NCI-H2171 (cell line): ENCODE measurements at places on chromosomes 6 and 20.
A peak's percentile ranks its signal among the peaks of the same experiment; 100 is the strongest.

DNA sequence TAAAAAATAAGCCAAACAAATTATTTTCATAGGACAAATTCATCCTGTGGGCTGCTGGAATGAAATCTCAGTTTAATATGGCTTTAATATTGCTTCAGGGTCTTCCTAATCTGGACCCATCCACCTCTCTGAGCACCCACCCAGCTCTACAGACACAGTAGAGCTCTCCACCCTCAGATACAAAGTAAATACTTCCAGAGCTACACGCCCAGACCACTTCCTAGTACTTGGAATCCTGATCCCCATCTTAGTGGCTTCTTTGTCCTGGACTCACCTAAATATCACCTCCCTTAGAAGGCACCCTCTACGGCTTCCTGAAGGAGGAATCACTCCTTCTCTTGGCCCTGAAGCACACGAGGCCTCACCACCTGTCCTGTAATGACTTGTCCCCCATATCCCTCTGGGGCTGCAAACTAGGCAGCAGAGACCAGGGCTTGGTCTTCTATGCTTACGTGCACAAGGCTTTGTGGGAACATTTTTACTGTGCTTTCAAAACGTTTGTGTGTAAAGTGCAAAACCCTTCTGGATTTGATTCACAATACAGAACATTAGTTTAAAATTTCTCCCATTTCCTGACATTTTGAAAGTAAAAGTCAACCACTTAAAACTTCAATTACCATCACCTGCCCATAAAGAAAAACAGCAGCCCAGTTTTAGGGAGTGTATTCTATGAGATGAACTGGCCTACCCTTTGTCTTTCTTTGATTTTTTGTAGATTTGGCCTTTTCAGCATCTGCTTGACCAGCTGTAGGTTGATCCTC, 2.4 kb downstream of the CTCFL start:
- DNase-seq: no peak

DNA sequence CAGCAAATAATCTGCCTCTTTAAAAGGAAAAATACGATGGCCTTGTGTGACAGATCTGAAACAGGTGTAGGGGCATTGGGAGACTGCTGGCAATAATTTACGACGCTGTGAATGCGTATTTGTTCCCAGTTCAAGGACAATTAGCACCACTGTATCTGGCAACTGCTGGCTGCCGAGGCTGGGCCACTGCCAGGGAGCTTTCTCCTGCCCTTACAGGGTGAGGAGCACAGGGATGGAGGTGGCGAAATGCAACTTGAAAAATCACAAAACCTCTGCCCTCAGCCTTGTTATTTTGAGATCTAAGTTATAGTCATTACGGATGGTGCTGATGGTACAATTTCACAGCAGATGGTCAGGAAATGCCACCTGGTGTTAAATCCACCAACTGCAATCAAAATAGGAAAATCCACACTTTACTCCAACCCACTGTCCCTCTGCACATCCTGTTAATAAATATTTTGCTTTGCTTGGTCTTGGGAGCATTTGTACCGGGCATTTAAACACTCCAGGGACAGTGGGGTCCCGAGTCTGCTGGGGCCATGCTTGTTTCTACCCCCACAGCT, 6.4 kb downstream of the MYLK4 start:
- peak; percentile 19 for DNase-seq

GRCh38 chr6:138543657-138544056, 44.4 kb upstream of the NHSL1 start:
- no peak for DNase-seq

- DNase-seq: no peak
These were observed 13.2 kb upstream of the PANK2 start for GRCh38 chr20:3876000-3876399.

- no peak for DNase-seq
These were observed 23.7 kb downstream of the STX11 start for GRCh38 chr6:144174006-144174405.

- DNase-seq: no peak
These were observed 111.2 kb downstream of the TAF4 start for GRCh38 chr20:61954276-61955021.

DNA sequence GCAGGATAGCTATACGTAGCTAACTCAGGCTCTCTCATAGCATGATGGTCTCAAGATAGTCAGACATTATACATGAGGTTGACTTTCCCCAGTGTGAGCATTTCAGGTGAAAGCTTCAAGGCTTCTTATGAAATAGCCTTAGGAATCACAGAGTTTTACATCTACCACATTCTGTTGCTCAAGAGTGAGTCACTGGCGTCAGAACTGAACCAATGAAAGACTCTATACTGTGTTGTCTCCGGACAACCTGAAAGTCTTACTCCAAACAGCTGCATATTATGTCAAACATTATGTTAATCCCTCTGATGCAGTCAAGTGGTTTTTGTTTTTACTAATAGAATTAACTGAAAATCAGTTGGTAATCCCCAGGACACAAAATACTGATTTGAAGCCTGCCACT, 79.8 kb upstream of the TRDN start:
- DNase-seq: no peak

GRCh38 chr6:106177786-106178185, 91.7 kb downstream of the PRDM1 start:
- no peak for DNase-seq

GRCh38 chr6:87378947-87379346, 28.8 kb upstream of the CFAP206 start:
- DNase-seq: no peak

- DNase-seq: peak; percentile 51
These were observed 584 bp downstream of the VPS52 start for GRCh38 chr6:33271117-33271467.

DNA sequence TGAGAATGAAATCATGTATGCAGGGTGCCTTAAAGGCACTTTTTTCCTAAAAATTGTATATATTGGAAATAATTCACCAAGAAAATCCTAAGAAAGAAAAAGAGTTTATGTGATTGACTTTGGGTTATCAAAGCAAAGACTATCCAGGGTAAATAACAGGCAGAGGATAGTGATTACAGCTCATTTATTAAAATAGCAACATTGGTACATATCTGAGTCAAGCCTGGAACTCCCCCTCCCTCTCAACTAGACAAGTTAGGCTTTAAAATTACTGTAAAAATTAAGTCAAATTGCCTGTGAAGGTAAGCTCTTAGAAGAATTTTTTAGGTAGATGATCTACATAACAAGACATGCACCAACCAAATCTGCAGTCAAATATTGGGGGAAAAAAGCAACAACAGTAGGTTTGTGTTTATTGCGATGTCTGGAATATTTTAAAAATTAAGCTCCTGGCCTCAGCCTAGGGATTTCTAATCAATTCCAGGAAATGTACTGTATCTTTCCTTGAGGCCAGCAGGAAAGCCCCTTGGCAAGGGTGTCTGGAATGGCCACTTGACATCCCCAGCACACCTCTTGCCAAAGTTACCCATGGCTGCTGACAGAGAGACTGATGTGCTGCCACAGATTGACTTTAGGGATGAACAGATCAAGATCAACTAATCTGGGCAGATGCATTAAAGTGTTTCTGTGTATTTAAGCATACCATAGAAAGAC, 31.2 kb upstream of the HBS1L start:
- DNase-seq: no peak

DNA sequence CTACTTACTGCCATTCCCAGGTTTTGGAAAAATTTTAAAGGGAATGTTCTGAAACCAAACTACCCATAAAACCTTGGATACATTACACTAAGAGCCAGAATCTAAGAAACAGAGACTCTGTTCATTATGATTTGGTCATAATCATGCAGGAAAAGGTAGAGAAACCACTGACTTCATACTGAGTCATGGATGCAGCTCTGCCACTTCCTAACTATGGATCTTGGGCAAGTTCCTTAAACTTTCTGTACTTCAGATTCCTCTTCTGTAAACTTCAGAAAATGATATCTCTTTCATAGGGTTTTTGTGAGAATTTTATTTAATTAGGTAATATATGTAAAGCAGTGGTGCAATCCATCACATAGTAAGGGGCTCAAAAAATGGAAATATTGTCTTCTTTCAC, 20.0 kb downstream of the PLA2G7 start:
- DNase-seq: no peak

- DNase-seq: no peak
These were observed 262.5 kb downstream of the CDH26 start for GRCh38 chr20:60220706-60221105.

DNA sequence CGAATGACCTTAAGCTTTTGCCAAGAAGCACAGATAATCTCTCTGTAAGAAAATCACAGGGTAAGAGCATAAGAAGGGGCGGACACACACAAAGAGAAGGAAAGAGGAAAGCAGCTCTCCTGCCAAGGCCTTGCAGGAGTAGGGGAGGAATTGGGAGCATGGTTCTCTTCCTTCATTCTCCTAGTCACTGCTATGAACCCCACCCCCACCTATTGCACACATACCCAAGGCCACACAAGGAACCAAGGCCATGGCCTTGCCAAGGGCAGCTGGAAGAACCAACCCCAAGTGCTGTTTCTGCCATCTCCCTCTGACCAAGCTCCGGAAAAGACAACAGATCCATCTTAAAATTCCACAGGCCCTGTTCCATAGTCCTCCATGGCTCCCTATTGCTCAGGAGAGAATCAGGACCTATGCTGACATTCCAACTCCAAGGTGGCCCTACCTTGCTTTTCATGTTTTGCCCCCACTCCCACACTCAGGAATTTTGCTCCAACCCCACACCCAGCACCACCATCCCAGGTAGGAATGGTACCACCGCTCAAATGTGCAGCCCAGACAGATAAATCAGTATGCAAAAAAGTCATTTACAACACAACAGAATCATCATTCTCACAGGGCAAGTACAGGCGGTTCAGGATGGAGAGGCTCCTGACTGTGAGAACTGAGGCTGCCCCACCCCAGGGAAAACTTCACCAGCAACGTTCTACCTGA, 31.3 kb downstream of the TRAM2 start:
- DNase-seq: no peak

DNA sequence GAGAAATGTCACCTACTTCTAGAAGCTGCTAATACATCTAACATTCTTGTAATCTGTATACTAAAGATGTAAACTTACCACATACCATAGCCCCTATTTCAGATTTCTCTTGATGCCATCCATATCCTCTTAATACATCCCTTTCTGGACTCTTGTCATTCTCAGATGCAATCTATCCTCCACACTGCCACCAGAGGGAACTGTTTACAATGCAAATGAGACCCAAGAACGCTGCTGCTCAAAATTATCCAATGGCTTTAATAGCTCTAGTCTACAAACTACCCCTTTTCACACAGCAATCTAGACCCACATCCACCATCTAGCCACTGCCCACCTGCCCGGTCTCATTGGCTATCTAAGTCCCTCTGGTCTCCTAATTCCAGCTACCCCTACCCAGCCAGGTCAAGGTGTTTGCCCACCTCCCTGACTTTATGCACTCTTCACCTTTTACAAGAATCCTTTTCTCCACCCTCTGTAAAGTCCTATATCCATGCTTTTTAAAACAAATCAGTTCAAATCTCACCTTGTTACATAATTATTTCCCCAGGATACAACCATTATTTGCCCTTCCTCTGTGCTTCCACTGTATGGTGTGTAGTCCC, 14.8 kb downstream of the FAXC start:
- DNase-seq: peak; percentile 11

DNA sequence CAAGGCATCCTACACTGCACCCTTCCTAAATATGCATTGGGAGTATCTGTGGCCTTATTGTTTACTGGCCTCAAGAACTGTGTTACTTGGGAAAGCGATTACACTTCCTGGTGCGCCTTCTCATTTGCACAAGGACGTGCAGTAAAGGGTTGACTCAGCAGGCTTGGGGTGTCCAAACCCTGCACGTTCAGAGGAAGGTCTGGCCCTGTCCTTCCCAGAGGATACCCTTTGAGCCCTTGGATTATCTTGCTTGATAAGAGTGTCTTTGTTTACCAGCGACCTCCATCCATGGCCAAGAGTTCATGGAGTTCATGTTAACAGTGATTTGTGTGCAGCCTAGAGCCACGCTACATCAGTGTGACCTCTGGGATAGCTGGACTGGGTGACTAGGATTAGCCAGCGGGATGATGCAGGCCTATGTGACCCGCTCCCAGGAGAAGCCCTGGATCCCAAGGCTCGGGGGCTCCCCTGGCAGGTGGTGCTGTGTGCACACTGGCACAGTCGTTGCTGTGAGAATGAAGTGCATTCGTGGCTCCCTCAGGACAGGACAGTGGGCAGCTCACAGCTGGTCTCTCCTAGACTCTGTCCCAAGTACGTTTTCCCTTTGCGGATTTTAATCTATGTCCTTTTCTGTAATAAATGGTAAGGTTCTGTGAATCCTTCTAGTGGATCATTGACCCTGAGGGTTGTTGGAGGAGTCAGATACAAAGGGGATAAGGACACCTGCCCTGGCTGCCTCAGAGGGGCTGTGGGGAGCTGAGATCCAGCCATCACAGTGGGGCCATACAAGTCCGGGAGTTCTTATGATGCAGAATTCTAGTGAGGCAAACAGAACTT, 73.5 kb downstream of the TTLL2 start:
- DNase-seq: no peak

DNA sequence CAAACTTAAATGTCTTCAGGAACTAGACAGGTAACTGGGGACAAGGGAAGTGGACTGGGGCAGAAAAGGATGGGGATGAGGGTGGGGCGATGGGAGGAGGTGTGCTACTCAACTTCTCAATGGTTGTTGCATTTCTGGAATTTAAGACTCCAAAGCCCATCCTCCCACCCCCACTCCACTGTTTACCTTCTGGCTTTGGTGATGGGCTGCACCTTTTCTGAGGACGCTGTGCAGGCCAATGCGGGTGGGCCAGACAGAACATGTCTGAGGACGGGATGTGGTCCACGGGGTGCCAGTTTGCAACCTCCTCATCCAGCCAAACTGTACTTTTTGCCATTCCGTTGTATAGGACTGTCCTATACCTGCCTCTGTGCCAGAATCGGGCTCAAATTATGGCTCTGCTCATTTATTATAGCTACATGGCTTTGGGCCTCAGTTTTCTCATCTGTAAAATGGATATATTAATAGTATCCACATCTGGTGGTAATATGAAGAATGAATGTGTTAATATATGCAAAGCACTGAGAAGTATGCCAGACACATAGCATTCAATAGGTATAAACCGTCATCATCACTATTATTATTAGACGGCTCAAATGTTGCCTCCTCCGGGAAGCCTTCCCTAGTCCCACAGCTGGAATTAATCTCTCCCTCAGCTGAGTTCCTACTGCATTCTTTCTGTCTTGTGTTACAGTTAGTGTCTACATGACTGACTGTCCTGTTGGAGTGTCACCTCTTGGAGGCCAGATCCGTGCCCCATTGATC, 31.0 kb upstream of the VEGFA start:
- DNase-seq: no peak

- DNase-seq: no peak
These were observed 54.2 kb downstream of the OPN5 start for GRCh38 chr6:47836046-47836445.

DNA sequence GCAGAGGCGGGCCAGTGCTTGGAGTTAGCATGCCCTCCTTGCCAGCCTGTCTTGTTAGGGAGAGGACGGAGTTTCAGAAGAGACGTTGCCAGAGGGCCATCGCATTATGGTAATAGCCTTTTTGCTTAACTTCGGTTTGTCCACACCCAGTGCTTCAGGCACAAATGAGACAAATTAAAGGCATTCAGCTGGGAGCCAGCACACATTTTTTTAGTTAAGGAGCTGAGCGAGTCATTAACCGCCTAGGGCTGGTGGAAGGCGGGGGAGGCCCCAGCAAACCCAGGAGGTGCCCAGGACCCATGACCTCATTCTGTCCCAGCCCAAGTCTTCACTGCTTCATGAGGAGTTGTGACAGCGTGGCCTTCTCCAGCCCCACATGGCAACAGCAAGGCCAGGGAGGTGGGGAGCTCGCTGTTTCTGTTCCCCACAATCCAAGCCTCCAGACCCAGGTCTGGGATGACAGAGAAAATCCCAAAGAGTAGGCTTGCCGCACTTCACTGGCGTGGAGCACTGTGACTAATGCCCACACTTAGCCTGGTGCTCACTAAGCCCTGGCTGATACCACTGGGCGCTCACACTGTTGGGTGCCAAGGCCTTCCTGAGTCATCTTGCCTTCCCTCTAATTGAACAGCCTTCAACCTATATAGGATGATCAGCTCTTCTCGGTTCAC, 237.1 kb downstream of the ANKRD60 start:
- no peak for DNase-seq
